ENCODE measurements at places on chromosomes 5 and 9. TPM values are rescaled to one million over a fixed set of nuclear protein-coding genes. Genes with fewer than 3 reads are reported as not detected.

Gene SNCB
- total RNA-seq, result 0.17 TPM

Gene FCN1
- total RNA-seq, result not detected

Gene TAF11L5
- total RNA-seq, result not detected

Gene CYLC2
- not detected for total RNA-seq

Gene PRUNE2
- 0.63 TPM for total RNA-seq

Gene FUT7
- not detected for total RNA-seq

Gene SLC36A3
- total RNA-seq, result not detected

Gene LHX2
- total RNA-seq, result not detected

Gene TRPM6
- 1.6 TPM for total RNA-seq

Gene KIF24
- total RNA-seq, result 5.2 TPM

Gene DNAH5
- total RNA-seq, result 1.7 TPM

DNA sequence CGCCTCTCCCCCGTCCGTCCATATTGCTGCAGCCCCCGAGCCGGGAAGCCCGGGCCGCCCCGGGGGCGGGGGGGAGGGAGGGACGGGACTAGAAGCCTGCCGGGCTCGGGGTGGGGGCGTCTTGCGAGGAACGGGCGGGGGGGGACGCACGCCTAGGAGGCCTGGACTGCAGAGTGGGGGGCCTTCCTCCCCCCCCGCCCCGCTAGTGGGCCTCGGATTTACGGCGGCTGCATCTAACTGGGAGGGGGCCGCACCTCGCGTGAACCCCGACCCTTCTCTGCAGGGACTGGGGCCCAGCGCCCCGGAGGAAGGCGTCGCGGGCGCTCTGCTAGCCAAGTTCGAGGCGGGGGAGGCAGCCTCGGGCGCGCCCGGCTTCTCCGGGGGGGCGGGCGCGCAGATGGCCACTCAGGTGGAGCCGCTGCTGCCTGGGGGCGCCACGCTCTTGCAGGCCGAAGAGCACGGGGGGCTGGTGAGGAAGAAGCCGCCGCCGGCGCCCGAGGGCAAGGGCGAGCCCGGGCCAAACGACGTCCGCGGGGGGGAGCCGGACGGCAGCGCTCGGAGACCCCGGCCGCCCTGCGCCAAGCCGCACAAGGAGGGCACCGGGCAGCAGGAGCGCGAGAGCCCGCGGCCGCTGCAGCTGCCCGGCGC lies at the start of gene LARP1:
Gene LARP1 (plus strand): TSS at position 17 of the 648 bp plus-strand sequence. CDS start 381 bp downstream, at position 398.
- DNase-seq, result no peak

- DNase-seq, result no peak
Measured at GRCh38 chr5:169571355-169571754, 12.2 kb upstream of the SPDL1 start.

DNA sequence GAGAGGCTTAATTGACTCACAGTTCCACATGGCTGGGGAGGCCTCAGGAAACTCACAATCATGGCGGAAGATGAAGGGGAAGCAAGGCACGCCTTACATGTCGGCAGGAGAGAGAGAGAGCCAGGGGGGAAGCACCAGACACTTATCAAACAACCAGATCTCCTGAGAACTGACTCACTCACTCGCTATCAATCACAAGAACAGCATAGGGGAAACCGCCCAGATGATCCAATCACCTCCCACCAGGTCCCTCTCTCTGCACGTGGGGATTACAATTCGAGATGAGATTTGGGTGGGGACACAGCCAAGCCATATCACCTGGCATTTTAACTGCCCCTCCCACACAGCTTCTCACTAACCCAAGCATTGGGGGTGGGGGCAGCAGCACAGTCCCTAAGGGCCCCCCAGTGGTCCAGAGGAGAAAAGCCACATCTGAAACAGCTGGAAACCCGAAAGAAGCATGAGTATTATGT lies 76.1 kb upstream of the ASS1 start:
- DNase-seq, result no peak

GRCh38 chr9:106052166-106052565 lies 357.8 kb downstream of the TMEM38B start:
- DNase-seq, result no peak

- peak; percentile 3 for DNase-seq
Measured at GRCh38 chr9:76215066-76215465, 179.2 kb downstream of the RFK start.

DNA sequence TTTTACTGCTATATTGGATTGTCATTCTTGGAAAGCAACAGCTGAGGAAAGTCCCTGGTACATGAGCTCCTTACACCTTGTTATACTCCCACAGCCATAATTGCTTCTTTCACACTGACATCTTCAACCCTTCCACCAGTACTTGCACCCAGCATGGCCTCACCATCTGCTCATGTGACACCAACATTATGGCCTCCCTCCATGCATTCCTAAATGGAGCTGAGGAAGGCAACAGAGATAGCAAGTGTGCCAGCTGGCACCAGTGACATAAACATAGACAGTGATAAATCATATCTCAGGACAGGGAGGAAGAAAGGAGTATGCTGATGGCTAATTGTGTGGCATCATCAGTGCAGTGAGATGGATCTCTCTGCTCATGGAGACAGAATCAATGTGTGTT lies 119.5 kb downstream of the BAAT start:
- no peak for DNase-seq

DNA sequence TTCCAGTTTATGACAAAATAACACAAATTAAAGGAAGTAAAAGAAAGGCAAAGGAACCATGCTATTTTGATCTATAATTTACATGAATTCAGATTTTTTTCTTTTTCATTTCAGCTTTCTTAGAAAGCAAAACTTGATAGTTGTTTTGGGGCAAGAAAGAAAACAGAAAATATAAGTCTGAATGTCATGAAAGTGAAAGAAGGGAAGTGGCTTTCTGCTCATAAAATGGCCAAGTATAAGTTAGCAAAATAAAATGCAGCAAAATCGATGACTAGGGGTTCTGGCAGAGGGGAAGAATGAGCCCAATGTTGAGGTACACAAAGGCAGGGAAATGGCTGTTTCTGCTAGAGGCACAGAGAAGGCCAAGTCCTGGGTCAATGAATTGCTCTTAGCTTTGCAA lies 3.0 kb upstream of the IFNW1 start:
- DNase-seq, result no peak

DNA sequence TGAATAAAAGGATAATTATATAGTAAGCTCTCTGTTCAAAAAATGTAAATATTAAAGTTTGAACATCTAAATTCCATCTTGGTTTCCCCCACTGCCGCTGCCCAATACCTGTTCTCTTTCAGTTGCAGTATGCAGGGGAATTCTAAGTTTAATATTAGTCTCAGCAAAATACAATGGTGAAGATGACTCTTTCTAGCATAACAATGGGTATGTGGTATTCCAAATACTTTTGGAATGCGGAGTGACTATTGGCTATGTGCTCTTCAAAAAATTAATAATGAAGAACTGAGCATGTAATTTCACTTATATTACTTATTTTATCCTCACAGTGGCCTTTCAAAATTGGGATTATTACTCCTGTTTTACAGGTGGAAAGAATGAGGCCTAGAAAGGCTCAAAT lies 3.4 kb downstream of the CDKN2B-AS1 start:
- DNase-seq, result no peak

DNA sequence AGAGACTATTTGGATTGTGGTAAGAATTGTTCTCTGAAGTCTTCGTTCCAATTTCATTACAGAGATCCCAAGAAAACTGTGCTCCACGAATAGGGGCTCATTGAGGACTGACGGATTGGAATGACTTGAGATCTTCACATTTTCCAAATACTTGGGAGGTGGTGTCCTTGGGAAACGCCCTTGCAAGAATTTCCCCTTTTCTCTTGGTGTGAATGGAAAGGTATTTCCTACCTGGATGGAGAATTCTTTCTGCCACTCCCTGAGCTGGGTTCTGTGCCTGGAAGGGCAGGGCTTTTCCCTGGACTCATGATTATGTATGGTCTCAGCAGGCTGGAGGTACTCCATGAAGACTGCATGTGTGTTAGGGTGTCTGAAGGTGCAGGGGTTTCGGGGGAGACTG lies 53.9 kb downstream of the SNX18 start:
- no peak for DNase-seq

GRCh38 chr5:150144246-150144801 lies 11.3 kb downstream of the PDGFRB start:
- no peak for DNase-seq

GRCh38 chr5:14009575-14009974 lies 65.1 kb upstream of the DNAH5 start:
- DNase-seq, result no peak

DNA sequence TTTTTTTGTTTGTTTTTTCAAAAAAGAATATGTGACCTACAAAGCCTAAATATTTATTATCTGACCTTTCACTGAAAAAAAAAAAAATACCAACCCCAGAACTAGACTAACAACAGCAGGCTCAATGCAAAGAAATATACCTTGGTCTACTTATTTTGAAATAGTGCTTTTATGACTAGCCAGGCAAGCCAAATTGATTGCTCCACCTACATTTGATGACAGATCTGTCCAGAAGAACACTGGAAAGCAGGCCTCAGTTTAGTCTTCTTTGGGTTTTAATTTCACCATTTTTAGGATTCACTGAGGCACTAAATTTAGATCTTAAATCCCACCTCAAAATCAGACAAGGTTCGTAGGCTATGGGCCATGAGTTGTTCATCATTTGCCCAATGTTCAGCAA lies 97.3 kb downstream of the PLPP1 start:
- no peak for DNase-seq

DNA sequence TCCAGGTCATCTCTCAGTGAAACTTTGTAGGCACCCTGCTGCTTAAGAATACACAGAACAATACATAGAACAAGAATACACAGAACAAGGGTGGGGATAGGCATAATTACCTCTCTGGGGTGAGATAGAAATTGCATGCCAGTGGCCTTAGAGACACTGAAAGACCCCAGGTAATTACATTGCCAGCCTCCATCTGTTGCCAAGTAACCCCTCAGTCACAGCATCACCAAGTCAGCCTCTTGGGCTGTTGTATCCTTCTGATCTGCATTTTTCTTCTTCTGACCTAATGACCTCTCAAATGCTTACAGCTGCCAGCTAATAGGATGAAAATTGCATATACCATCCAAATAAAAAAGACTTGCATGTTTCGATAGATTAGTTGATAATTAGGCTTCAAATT lies 167.7 kb downstream of the GRIA1 start:
- DNase-seq, result no peak

DNA sequence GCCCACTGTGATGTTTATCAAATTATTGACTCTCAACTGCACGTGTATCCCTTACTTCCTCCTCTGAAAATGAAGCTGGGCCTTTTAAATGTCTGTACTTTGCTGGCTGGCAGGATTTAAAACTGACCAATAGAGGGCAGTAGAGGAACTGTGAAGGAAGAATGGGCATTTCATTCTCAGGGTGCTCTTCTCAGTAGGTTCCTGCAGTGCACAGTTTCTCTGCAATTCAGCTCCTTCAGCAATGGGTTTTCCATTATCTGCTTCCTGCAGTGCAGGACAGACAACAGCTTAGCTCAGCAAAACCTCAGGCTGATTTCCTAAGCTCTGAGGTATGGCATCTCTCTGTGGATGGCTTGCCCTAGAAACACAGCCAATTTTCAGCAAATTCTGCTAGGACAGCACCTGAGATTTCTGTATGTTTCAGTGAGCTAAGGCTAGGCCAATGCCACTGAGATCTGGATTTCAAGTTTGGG lies 298.4 kb upstream of the PRDM9 start:
- DNase-seq, result peak; percentile 32

- DNase-seq, result no peak
Measured at GRCh38 chr5:179195561-179196404, 135.6 kb downstream of the ZNF354C start.

DNA sequence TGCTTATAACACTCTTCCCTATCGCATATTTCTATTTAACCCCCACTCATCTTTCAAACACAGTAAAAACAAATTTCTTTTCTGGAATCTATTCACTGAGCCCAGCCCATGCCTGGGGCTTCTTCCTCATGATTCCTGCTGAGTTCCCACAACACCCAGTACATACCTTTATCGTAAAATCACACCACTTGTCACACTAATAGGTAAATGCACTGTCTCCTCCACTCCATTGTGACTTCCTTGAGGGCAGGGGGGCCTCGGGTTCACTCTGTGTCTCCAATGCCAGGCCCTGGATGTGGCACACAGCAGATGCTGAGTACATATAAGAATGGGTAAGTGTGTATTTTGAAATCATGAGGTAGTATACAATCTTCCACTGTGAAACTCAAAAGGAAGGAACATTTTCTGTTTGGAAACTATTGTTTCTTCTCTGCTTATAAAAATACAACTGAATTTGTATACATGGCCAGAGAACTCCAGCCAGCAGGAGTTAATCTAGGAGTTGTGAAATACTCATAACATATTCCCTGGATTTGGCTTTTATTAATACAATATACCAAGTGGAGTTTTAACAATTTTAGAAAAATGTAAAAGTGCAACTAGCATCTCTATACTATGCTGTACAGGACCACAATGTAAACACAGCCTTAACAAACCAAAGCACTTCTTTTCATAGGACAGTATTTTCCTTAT lies 7.2 kb downstream of the PLK2 start:
- DNase-seq, result no peak

- no peak for DNase-seq
Measured at GRCh38 chr5:107476783-107477182, 194.0 kb downstream of the EFNA5 start.

DNA sequence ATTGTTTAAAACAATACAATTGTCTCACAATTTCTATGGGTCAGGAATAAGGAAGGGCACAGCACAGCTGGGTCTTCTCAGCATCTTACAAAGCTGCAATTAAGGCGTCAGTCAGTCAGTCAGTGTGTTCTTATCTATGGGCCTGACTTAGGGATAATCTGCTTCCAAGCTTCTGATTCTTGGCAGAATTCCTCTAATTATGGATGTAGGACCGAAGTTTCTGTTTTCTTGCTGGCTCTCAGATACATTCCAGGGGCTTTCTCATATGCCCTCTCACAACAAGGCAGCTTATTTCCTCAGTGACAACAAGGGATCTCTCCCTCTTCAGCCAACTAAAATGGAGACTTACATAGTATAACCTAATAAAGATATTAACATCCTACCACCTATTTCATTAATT lies 1925.3 kb upstream of the ACO1 start:
- DNase-seq, result no peak

- DNase-seq, result no peak
Measured at GRCh38 chr5:54384356-54384933, 71.1 kb upstream of the HSPB3 start.

DNA sequence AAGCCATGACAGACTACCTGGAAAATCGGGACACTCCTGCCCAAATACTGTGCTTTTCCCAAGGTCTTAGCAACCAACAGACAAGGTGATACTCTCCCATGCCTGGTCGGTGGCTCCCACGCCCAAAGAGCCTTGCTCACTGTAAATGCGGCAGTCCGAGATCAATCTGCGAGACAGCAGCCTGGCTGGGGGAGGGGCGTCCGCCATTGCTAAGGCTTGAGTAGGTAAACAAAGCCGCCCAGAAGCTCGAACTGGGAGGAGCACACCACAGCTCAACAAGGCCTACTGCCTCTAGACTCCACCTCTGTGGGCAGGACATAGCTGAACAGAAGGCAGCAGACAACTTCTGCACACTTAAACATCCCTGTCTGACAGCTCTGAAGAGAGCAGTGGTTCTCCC lies 272.1 kb upstream of the CCNG1 start:
- DNase-seq, result no peak

All from epithelial cell of proximal tubule (primary cell).